ENCODE measurements at places on chromosomes 13 and 19. TPM values are rescaled to one million over a fixed set of nuclear protein-coding genes. Genes with fewer than 3 reads are reported as not detected.

The WDR87 gene
- not detected for total RNA-seq

The IGFL1 gene
- not detected for total RNA-seq

The PLEKHJ1 gene
- total RNA-seq: 146 TPM

The WDR83 gene
- total RNA-seq: 16.8 TPM

The NLRP7 gene
- 1.0 TPM for total RNA-seq

The TMEM255B gene
- total RNA-seq: 2.4 TPM

The ERVK3-1 gene
- total RNA-seq: 26.1 TPM

The PTH2 gene
- total RNA-seq: not detected

The CGB7 gene
- 4.6 TPM for total RNA-seq

The ZNF112 gene
- 5.0 TPM for total RNA-seq

The NLRP11 gene
- total RNA-seq: not detected

The MPHOSPH8 gene
- total RNA-seq: 19.5 TPM

The TMEM150B gene
- total RNA-seq: 0.29 TPM

The PCDH17 gene
- 7.8 TPM for total RNA-seq

The ZNF541 gene
- not detected for total RNA-seq

The MAST1 gene
- 24.3 TPM for total RNA-seq

The KLK12 gene
- total RNA-seq: not detected

The MCEMP1 gene
- not detected for total RNA-seq

The SLC10A2 gene
- total RNA-seq: not detected

The OR7A17 gene
- not detected for total RNA-seq

The MATK gene
- total RNA-seq: 5.7 TPM

The CEACAM20 gene
- total RNA-seq: not detected

The SELENOV gene
- 8.7 TPM for total RNA-seq

The PCSK4 gene
- total RNA-seq: 31.6 TPM

The RYR1 gene
- total RNA-seq: 1.5 TPM

The SUCLA2 gene
- total RNA-seq: 74.7 TPM

The COPE gene
- total RNA-seq: 226 TPM

The C2CD4C gene
- total RNA-seq: 21.0 TPM

The ZNF418 gene
- 23.8 TPM for total RNA-seq

The CEBPA gene
- 2.1 TPM for total RNA-seq

The PALM3 gene
- total RNA-seq: 4.5 TPM

The MAG gene
- not detected for total RNA-seq

The FCGBP gene
- 0.23 TPM for total RNA-seq

The SYNE4 gene
- 23.8 TPM for total RNA-seq

The PCID2 gene
- total RNA-seq: 57.1 TPM

The FGF22 gene
- 0.77 TPM for total RNA-seq

The TEKTIP1 gene
- total RNA-seq: 4.2 TPM

The MYO16 gene
- 0.56 TPM for total RNA-seq

The PRKCG gene
- 2.7 TPM for total RNA-seq

The KCNK6 gene
- 5.1 TPM for total RNA-seq

The TMEM238 gene
- 3.5 TPM for total RNA-seq

The PPAN gene
- total RNA-seq: 54.0 TPM

The RFPL4AL1 gene
- total RNA-seq: not detected

The NCCRP1 gene
- total RNA-seq: 0.42 TPM

The ZNF681 gene
- 3.2 TPM for total RNA-seq

The KRTDAP gene
- total RNA-seq: 4.2 TPM

The GPC5 gene
- not detected for total RNA-seq

The CACNG6 gene
- total RNA-seq: 1.8 TPM

The TEX29 gene
- total RNA-seq: not detected

The KIR2DL4 gene
- total RNA-seq: not detected

The SIAH3 gene
- not detected for total RNA-seq

The ERICH4 gene
- total RNA-seq: not detected

The UBAC2 gene
- 94.3 TPM for total RNA-seq

The CLEC11A gene
- 6.0 TPM for total RNA-seq
